ENCODE measurements at places on chromosomes 5 and 9.

- DNase-seq: no peak
These were observed 38.0 kb downstream of the OSMR start for GRCh38 chr5:38883842-38884241.

DNA sequence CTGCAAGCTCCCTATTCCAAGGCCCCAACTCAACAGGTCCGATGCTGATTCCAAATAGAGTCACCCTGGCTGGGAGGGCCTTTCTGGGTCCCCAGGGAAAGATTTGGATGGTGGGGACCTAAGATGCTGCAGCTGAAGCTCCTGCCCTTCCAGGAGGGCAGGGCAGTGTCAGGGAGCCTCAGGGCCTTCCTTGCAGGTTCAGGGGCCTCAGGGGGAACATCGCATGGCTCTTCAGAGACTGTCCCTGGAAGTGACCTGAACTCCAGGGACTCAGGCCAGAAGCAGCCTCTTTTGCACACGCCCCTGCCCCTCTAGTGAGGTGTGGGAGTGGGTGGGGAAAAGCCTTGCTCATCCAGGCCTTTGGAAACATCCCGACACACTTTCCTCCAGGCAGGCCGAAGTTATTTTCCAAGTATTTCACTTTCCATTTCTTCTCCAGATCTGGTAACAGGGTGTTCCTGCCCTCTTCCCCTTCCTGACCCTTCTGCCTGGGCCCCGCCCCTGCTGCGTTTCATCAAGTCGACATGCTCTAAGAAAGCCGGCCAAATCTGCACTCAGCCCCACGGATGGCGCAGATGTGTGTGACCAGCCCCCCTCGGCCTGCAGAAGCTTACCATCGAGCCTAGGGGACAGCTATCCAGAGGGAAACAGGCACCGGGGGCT is 159.5 kb downstream of the FGF18 start:
- no peak for DNase-seq

- no peak for DNase-seq
These were observed 111.2 kb downstream of the TRPM3 start for GRCh38 chr9:71010258-71010657.

DNA sequence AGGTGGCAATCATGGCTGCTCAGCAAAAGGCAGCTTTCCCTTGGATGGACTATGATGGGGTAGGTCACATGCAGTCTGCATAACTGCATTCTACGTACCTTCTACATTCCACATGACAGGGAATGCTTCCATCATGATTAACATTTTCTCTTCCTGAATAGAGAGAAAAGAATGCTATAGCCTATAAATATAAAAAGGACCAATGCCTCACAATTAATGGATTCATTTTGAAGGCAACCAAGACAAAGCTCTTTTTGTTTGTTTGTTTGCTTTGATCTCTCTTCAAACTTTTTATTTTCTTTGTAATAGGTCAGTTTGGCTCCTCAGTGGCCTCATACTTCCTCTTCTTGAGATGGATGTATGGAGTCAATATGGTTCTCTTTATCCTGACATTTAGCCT is 201.3 kb downstream of the ALDH1A1 start:
- DNase-seq: no peak

DNA sequence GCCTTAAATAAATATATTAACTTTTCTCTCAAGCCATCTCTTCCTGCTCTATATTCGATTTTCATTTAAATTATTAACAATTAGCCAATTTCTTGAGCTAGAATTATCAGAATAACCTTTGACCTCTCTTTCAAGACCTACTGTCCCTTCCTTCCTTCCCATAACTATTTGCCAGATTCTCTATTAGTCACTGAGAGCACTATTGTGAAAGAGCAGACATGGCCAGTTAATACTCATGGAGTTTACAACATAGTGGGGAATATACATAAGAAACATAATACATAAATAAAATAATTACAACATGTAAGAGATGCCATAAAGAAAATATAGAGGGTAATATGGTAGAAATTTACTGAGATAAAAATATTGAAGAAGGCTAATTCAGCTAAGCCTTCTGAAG is 72.1 kb upstream of the CHD1 start:
- no peak for DNase-seq

- no peak for DNase-seq
These were observed 1.5 kb downstream of the CDH6 start for GRCh38 chr5:31194892-31195555.

GRCh38 chr5:42483472-42484154 is 60.4 kb downstream of the GHR start:
- DNase-seq: no peak

GRCh38 chr5:132001647-132002561 is 9.6 kb downstream of the ACSL6 start:
- DNase-seq: no peak

DNA sequence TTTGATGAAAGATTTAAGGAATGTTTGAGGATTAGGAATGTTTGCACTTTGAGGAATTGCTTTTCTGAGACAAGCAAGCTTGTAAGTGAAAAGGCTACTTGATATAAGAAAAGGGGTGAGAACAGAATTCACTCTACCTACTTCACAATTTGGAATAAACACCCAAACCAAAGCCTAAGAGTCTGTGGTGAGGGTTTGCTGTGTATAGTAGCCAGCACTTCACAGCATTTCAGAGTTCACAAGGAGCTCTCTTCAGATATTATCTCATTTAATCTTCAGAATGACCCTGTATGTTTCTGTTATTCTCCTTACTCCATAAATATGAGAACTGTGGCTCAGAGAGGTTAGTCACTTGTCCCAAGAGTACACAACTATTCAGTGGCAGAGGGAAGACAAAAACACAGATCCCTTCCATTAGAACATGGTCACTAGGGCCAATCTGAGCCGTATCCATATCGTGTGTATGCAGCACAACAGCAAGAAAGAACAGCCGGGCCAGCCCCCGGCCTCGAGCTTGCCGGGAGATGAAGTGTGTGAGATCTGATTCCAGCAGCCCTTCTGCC is 92.4 kb downstream of the FRMD3 start:
- no peak for DNase-seq
